ENCODE measurements at places on chromosomes 12 and 14. TPM values are rescaled to one million over a fixed set of nuclear protein-coding genes. Genes with fewer than 3 reads are reported as not detected.
A peak's percentile ranks its signal among the peaks of the same experiment; 100 is the strongest.

GRCh38 chr12:85550924-85551323 lies 270.9 kb downstream of the ALX1 start:
- H3K36me3 ChIP-seq: no peaks in the 10 kb centered on the region
- H3K4me1 ChIP-seq: no peaks in the 10 kb centered on the region
- no peaks in the 10 kb centered on the region for H3K27me3 ChIP-seq
- no peak overlapping the region for H3K27ac ChIP-seq

DNA sequence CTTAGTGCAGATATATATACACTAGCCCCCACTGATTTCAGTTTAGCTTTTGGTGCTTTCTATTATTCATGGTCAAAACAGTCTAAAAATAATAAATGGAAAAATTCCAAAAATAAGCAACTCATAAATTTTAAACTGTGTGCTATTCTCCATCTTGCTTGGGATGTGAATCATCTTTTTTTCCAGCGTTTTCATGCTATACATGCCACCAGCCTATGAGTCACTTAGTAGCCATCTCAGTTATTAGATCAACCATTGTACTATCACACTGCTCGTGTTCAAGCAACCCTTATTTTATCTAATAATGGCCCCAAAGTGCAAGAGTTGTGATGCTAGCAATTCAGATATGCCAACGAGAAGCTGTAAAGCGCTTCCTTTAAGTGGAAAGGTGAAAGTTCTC lies 73.9 kb upstream of the KRR1 start:
- H3K27ac ChIP-seq: no peak overlapping the region
- H3K4me1 ChIP-seq: peaks cover 4% of the 10 kb centered on the region

DNA sequence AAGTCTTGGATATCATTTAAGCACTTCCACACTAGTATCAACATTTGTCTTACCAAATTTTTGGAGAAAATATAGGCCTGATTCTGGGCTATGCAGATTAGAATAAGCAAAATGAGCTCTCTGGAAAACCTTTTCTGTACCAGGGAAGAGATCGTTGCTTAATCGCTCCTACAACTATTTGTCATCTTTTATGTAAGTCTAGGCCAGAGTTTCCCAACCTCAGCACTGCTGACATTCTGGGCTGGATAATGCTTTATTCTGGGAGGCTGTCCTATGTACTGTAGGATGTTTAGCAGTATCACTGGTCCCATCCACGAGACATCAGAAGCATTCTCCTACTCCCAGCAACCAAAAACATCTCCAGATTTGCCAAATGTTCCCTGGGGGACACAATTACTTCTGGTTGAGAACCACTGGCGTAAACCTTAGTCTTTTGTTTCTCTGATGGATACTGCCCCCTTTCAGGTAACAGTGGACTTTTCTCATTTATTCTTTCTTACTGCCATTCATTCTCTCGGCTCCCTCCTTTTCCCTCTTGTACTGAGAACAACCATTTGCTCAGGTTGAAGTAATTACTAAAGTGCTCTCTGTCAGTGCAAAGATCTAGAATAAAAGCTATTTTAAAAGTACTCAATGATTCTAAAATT lies 316.9 kb upstream of the E2F7 start:
- H3K4me3 ChIP-seq: no peak overlapping the region
- H3K27ac ChIP-seq: no peak overlapping the region
- H3K4me1 ChIP-seq: no peaks in the 10 kb centered on the region
- no peak for DNase-seq
- H3K27me3 ChIP-seq: no peaks in the 10 kb centered on the region
- no peaks in the 10 kb centered on the region for H3K36me3 ChIP-seq

DNA sequence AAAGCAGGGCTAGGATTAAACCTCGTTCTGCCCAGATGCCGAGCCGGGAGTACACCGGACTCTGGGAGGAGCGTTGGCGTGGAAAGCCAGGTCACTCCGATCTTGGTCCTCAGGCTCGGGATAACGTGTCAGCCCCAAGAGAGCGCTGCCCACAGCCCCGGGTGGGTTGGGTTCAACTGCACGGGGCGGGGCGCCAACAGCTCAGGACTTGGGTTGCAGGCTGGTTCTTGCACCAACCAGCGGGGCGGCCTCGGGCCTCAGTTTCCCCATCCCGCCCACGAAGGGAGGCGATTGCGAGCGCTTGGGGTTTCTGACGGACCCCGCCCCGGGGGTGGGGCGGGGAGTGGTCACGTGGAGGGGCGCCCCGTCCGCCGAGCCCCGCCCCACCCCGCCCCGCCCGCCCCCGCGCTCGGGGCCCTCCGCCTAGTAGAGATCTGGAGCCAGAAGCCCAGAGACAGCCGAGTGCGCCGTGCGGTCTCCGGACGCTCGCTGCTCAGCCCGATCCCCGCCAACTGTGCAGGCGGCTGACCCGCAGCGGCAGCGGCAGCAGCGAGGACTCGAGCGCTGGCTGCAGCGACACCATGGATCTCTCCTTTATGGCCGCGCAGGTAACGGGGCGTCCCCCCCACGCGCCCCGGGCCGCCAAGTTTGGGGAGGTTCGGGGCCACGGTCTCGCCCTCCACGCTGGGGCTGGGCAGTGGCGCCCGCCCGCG lies at the start of gene C14orf132:
C14orf132 (plus strand) TSS at position 443 of the 713 bp plus-strand sequence; CDS start at position 582, 139 bp downstream.
- peaks cover 20% of the 10 kb centered on the region for H3K27me3 ChIP-seq
- no peaks in the 10 kb centered on the region for H3K36me3 ChIP-seq
- peak within 1 kb of the TSS; percentile 63 for H3K27ac ChIP-seq
- H3K4me3 ChIP-seq: peak within 1 kb of the TSS; percentile 76
- DNase-seq: peak; percentile 86
- H3K4me1 ChIP-seq: peaks cover 15% of the 10 kb centered on the region

DNA sequence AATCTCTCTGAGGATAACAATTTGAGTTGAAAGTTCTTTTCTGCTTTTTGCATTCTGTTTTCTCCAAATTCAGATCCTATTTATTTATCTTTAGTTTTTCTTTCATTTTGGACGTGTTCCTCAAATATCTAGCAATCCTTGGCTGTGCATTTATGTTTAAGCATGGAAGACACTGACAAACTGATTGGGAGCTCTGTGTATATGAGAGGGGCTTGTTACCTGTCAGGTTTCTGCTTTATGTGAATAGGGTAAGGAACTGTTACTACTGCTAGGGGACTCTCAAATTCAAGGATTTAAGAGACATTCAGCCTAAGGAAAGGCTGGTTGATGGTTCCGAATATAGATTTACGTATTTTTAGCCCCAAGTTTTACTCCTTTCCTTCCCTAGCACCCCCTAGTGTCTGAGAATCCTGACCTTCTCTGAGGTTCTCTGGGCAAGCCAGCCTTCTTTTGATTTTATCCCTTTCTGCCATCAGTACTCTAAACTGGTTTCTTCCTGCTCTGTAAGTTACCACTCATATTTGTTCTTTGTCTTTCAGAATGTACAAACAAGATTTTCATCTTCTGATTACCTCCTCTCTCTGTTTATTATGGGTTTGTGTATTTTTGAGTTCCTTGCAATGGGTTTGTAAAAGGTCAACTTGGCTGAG lies 30.5 kb downstream of the YLPM1 start:
- H3K4me1 ChIP-seq: peaks cover 43% of the 10 kb centered on the region
- DNase-seq: peak; percentile 19
- peak overlapping the region; percentile 48 for H3K4me3 ChIP-seq
- no peaks in the 10 kb centered on the region for H3K27me3 ChIP-seq
- peak overlapping the region; percentile 82 for H3K27ac ChIP-seq

DNA sequence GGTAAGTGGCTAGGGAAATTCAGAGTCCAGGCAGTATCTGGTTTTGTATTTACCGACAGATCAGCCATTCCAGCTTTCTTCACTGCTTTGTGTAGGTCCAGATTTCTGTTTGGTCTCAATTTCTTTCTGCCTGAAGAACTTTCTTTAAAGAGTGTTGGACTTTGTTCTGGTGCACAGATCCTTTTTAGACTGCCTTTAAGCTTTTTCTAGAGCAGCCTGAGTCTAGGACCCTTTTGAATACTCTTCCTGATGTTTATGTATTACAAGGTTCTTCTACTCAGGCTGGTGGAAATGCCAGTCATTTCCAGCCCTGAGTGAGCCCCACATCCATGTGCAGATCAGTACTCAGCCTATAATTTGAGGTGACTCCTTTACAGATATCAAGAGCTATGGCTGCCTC lies 54.7 kb downstream of the DAAM1 start:
- H3K36me3 ChIP-seq: no peaks in the 10 kb centered on the region
- no peak overlapping the region for H3K27ac ChIP-seq

DNA sequence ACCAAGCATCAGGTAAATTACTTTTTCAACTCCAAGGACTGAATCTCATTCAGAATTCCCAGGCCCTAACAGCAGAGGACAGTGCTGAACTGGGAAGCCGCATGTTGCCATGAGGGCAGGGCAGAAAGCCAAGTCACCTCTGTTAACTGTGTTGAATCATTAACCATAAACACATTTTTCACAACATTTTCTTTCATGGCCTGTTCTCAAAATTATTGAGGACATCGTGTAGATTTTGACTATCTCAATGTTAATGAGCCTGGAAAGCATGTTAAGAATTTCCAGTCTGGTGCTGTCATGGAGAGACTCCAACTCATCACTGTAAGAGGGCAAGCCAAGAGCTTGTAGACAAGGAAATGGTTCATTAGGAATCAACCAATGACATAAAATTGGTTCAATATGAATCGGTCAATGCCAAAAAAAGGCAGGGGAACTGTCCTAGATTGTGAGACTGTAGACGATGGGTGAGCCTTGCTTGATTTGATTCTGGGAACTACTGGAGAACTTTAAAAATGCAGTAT lies 33.7 kb downstream of the CPM start:
- peaks cover 2% of the 10 kb centered on the region for H3K36me3 ChIP-seq
- no peak overlapping the region for H3K4me3 ChIP-seq
- DNase-seq: no peak
- peaks cover 8% of the 10 kb centered on the region for H3K27me3 ChIP-seq

GRCh38 chr12:8052679-8053078 lies 13.5 kb downstream of the C3AR1 start:
- no peak overlapping the region for H3K4me3 ChIP-seq
- H3K4me1 ChIP-seq: peaks cover 17% of the 10 kb centered on the region
- DNase-seq: no peak
- H3K27me3 ChIP-seq: no peaks in the 10 kb centered on the region
- H3K27ac ChIP-seq: no peak overlapping the region

- no peaks in the 10 kb centered on the region for H3K27me3 ChIP-seq
- no peak overlapping the region for H3K4me3 ChIP-seq
- H3K4me1 ChIP-seq: no peaks in the 10 kb centered on the region
- H3K36me3 ChIP-seq: no peaks in the 10 kb centered on the region
- H3K27ac ChIP-seq: no peak overlapping the region
- DNase-seq: no peak
These were observed 1055.8 kb downstream of the SLC6A15 start for GRCh38 chr12:83856803-83857202.

DNA sequence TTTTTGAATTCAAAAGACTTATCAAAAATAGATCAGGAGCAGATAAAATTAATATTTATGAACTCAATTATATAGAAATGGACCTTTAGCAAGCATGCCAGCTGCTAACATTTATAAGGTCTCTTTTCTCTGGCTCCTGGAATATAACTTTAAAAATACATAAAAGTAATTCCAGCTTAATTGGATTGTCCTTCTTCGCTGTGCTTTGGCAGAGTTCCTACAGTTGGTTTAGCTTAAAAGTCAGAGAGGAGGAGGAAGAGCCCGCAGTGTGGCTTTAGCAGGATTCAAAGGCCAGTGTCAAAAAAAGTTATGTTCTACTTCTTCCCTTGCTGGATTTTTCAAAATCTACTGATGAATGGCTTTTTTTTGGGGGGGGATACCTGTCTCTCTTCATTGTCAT lies 1484.9 kb upstream of the TMEM132C start:
- H3K4me3 ChIP-seq: no peak overlapping the region
- no peaks in the 10 kb centered on the region for H3K36me3 ChIP-seq
- peaks cover 5% of the 10 kb centered on the region for H3K27me3 ChIP-seq
- no peak for DNase-seq
- peaks cover 3% of the 10 kb centered on the region for H3K4me1 ChIP-seq

DNA sequence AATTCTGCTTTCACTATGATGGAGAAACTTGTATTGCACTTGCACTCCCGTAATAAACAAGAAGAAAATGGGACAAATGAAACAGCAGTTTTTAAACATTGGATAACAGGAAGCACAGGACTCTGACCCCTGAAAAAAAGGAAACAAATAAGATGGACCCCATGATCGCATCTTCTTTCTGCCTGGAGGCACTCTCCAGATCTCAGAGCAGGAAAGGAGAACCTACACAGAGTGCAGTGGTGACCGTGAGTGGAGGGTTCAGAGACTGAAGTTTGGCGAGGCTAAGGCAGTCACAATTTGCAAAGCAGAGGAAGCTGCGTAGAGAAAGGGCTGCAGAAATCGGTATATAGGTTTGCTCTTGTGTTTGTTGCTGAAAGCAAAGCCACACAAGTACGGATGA lies 6.1 kb upstream of the FGF6 start:
- no peak for DNase-seq
- H3K4me3 ChIP-seq: no peak overlapping the region
- peaks cover 14% of the 10 kb centered on the region for H3K27me3 ChIP-seq

DNA sequence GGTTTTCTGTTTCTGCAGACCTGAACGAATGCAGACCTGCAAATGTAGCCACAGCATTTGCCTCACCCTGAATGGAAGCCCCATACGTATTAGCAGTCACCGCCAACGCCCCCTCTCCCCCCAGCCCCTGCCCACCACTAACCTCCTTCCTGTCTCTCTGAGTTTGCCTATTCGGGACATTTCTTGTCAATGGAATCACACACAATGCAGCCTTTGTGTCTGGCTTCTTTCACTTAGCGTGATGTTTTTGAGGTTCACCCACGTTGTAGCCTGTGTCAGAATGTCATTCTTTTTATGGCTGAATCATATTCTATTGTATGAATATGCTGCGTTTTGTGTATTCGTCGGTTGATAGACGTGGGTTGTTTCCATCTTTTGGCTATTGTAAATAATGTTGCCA lies 178.6 kb downstream of the AACS start:
- H3K4me3 ChIP-seq: no peak overlapping the region
- DNase-seq: no peak
- no peaks in the 10 kb centered on the region for H3K36me3 ChIP-seq
- H3K4me1 ChIP-seq: no peaks in the 10 kb centered on the region

GRCh38 chr12:104782296-104782695 lies 175.8 kb downstream of the SLC41A2 start:
- no peaks in the 10 kb centered on the region for H3K4me1 ChIP-seq
- no peaks in the 10 kb centered on the region for H3K36me3 ChIP-seq
- no peak overlapping the region for H3K27ac ChIP-seq
- no peak overlapping the region for H3K4me3 ChIP-seq
- peaks cover 3% of the 10 kb centered on the region for H3K27me3 ChIP-seq

- H3K4me3 ChIP-seq: peak overlapping the region; percentile 29
- peak overlapping the region; percentile 83 for H3K27ac ChIP-seq
- H3K4me1 ChIP-seq: peaks cover 43% of the 10 kb centered on the region
- no peaks in the 10 kb centered on the region for H3K27me3 ChIP-seq
- H3K36me3 ChIP-seq: peaks cover 7% of the 10 kb centered on the region
- DNase-seq: peak; percentile 74
These were observed 96.7 kb downstream of the RFLNA start for GRCh38 chr12:124391340-124392261.

- no peak overlapping the region for H3K27ac ChIP-seq
- H3K4me1 ChIP-seq: peaks cover 20% of the 10 kb centered on the region
These were observed 6.2 kb downstream of the MYL6 start for GRCh38 chr12:56164345-56164729.

COL2A1 gene
- 0.05 TPM for total RNA-seq

PRH2 gene
- not detected for total RNA-seq

SLC5A8 gene
- not detected for total RNA-seq

AICDA gene
- not detected for total RNA-seq

LMO3 gene
- total RNA-seq: not detected

KNTC1 gene
- 175 TPM for total RNA-seq

TDRD9 gene
- total RNA-seq: 0.62 TPM

Measured in activated CD4-positive, alpha-beta T cell treated with anti-CD3 and anti-CD28 coated beads for 36 hours (primary cell).